ENCODE measurements at places on chromosomes 12 and 14.

DNA sequence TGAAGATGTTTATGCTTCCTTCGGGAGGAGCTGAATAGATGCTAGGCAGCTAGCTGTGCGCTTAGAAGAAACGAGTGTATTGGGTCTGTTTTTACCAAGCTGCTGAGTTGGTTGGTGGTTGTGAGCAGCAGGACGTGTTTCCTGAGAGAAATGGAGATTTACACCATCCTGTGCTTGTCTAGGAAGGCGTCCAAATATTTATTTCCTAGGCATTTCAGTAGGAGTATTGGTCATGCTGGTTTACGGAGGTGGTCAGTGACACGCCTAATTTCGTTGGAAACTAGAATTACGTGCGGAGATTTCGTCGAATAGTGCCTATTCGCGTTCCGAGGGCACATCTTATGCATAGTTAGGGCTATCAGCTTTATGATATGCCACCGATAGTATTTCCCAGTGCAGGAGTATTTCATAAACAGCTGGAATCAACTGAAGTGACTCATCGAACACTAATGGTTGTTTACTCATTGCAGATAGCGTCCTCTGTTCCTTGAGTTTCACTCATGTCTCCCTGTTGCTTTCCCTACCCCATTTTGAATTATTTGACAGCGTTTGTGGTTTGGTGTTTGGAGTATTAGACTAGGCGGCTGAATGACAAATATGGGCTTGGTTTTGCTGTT lies 780 bp downstream of the TBC1D15 start:
- DNase-seq, result no peak

DNA sequence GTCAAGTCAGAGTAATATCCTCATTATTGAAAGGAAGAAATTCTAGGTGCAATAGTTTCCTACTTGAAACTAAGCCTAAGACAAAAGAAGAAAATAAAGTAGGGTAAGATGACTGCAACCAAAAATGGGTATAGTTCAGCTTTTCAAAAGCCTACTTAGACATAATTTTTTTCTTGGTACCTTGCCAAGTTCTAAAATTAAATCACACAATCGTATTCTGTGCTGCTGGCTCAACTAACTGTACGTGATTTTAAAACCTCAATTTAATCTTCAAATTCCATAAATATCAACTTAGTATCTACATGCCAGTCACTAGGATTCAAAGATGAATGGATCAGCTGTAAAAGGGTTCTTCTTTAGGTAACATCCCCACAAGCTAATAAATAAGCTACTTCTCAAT lies 56.9 kb downstream of the SCAF11 start:
- no peak for DNase-seq

DNA sequence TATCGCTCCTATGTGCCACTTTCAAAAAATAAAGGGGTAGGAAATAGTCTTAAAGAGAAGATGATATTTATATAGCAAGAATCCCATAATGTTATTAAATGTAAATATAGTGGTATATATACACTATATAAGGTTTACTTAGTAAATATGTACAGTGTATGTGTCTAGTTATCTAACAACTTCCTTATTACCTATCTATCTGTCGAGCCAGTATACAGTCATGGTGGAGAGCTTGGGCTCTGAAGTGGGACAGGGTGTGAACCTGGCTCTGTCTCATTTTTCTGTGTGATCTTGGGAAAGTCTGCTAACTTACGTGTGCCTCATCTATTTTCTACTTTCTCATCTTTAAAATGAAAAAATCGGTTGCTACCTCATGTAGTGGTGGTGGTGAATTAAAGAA lies 62.8 kb upstream of the SINHCAF start:
- no peak for DNase-seq

DNA sequence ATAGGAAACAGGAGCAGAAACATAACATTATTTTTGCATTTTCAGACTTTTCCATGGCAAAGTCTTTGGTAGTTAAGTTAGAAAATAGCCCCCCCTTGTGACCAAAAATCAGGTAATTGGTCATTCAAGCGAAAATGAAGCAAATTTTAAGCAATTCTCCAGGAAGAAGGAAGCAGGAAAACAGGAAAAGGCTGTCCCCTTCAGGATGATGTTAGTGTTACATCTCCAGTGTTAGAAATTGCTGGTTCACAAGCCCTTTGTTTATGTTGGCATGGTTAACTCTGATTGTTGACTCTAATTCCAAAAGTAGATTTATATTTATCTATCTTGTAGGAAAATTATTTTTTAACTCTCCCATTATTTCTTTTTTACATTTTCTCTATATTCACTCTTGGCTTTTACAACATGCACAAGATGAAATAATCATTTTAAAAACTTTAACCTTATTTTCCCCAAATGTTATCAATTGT lies 18.8 kb upstream of the GAS2L3 start:
- DNase-seq, result peak; percentile 91

DNA sequence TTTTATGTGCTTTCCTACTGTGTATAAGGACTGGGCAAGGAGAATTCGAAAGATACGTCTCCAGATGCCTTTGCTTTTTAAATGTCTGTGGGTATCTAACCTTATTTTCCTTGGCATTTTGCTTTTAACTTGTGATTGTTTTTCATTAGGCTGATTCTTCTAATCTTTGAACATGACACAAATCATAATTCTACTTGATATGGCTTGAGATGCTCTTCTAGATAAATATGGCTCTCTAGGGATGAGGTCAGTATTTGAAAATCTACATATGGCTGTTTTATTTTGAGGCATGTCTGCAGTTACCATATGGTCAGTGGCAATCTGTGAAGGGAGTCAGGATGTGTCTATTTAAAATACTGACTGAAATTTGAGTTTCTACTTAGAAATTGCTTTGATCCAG lies 139.2 kb downstream of the SLC2A13 start:
- DNase-seq, result peak; percentile 92

GRCh38 chr12:8057306-8057705 lies 8.9 kb downstream of the C3AR1 start:
- DNase-seq, result no peak

DNA sequence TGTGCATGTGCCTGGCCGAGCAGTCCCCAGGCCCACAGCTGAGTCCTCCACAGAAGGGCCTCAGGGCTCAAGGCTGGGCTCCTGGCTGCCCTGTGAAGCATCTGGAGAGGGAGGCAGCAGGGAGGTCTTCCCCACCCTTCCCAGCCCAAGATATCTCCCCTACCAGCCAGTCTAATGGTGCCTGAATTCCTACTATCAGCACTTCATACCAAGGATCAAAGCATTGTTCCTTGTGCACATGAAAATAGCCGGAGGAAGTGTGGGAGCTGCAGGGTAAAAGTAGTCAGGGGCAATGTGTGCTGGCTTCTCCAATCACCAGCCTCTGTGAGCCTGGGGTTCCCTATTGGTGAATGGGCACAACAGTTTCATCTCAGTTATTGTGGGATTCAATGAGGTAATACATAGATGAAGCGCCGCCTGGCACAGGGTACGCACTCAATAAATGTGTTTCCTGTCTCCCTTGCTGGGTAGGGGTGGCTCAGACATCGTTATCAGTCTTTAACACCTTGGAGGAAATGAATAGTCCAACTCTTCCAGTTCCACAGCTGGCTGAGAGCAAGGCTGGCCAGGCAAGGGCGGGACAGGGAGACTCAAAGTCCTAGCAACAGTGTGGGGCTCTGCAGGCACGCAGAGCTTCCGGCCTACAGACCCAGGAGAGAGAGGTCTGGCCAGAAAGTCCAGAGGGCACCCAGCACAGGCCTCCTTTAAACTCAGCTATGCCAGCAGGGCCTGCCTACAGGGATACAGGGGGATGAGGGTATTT lies 39.1 kb upstream of the PNMA1 start:
- no peak for DNase-seq

- DNase-seq, result peak; percentile 39
Observed at GRCh38 chr12:57461276-57461916, 1.8 kb downstream of the GLI1 start.

GRCh38 chr12:116222358-116222757 lies 55.1 kb downstream of the MED13L start:
- DNase-seq, result peak; percentile 54

GRCh38 chr14:90759370-90760077 lies 56.7 kb downstream of the TTC7B start:
- no peak for DNase-seq

DNA sequence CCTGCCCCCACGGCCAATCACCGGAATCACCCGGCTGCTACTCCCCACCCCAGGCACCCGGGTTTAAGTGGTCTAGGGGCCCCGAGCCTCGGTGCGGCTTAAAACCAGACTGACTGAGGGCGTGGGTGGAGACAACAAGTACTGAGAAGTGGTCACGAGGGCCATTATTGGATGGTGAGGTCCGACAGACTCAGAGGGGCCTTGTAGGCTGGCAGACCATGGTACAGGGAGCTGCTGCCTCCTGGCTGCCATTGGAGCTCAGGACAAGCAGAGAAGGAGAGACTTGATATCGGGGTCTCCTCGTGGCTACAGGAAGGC lies 54.1 kb downstream of the FBRSL1 start:
- no peak for DNase-seq

DNA sequence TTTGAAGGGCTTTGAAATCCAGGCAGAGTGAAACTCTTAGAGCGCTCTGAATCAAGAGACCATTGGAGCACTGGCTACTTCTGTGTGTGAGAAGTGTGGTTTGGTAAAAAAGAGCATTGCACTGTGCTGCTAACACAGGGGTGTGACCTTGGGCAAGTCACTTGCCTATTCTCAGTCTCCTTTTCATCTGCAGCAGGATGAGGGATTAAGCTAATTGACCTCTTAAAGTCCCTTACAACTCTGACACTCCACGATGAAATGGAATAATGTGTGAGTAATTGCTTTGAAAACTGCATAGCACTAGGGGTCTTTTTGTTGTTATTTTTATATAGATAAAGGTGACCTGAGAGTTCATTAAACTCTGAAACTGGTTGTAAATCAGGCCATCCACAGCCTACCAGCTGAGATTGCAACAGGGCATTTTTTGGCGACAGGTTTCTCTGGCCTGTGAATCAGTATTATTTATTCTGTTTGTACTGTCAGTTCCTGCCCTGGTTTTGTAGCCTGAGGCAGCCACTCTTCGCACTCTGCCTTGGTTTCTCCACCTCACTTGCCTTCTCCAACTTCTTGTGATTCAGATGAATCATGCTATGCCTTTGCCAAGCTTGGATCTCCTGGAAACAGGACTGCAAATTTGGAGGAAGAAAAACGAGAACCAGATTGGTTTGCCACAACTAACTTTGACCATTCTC lies 159.9 kb upstream of the PARP11 start:
- DNase-seq, result no peak

DNA sequence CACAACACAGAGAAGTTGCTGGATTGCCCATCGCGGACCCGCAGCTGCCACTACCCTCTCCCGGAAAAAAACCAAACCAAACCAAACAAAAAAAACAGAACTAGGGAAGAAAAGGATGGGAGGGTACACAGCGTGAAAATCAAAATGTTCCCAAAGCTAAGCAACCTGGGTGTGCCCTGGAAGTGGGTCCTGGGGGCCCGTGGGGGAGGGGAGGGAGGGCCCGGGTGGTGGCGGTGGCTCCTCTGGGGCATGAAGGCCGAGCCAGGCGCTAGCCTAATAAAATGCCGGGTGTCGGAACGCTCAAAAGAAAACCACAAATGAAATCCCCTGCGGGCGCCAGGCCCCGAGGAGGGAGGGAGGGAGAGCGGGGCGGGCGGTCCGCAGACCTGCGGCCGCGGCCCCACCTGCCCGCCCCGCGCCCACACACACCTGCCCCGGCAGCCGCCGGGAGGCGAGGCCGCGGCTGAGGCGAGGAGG lies 787 bp downstream of the HECTD4 start:
- DNase-seq, result peak; percentile 15

- DNase-seq, result no peak
Observed at GRCh38 chr12:118645219-118645618, 268.9 kb downstream of the SUDS3 start.

DNA sequence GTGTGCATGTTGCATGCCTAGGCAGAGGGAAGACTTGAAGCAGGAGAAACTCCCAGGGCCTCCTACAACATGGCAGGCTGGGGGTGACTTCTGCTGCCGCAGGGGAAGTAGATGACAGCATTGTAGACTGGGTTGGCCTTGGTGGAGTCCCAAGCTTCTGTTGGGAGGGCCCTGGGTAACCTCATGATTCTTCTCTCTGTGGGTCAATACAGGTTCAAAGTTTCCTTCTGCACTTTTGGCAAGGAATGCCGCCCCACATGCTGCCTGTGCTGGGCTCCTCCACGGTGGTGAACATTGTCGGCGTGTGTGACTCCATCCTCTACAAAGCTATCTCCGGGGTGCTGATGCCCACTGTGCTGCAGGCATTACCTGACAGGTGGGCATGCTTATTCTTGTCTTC lies 78.4 kb upstream of the RIC8B start:
- no peak for DNase-seq

DNA sequence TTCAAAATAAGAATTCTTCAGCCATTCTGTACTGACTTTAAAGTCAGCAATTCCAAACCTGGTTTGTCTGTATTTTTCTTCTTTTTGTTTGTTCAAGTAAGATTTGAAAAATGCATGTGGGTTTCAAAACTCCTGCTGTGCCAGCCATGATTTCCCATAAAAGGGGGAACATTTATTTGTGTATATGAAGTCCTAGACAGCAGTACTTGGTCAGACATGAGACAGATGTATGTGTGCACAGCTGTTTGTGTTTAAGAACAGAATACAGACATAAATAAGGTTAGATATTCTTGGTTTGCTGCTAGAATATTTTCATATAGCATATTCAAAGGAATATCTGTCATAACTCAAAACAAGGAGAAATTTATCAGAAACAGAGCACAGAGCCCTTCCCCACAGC lies 236.0 kb downstream of the ADAMTS20 start:
- no peak for DNase-seq

DNA sequence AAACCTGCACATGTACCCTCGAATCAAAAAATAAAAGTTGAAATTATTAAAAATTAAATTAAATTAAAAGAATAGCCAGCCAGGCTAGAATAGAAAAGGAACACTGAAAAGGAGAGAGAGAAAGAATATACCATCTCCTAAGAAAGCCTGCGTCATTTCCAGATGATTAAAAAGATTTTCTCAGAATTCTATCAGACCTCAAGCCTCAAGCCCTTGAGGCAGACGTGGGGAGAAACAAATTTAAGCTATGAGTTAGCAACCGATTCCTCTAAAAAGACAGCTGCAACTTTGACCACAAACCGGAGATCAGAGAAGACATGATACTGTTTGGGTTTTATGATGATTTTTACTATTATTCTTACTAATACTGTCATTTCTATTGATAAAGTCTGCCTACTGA lies 138.3 kb downstream of the KSR2 start:
- DNase-seq, result no peak

DNA sequence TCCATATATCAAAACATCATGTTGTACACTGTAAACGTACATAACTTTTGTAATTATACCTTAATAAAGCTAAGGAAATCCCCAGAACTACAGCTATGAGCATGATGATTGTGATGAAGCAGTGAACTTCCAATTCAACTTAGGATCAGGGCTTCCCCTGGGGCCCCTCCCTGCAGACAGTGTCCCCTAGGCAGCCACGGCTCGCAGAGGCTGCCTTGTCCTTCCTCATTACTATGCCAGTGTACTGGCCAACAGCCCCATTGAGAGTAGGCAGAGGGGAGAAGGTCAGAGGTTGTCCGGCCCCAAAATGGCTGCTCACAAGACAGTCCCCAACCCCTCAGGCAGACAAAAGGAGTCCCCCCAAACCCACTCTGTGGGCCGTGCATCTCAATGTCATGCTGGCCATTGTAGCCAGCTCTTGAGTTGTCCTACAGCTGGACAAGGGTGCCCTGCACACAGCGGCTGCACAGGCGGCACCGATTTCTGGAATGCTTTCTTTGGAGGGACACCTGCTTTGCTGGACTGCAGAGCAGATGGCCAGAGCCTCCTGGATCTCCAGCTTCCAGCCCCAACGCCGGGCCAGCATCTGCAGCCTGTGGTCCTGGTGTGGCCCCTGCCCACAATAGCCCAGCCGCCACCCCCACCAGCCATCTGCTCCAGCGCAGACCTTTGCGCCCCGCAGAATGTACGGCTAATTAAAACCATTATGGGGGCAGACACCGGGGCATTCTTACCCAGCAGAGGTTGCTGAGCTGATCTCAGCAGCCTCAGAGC lies 46.1 kb downstream of the NIN start:
- DNase-seq, result peak; percentile 37

Measured in brain (organoid and tissue), 16 donors.